CD4-positive, alpha-beta memory T cell (primary cell): ENCODE measurements at places on chromosomes 12 and 14. TPM values are rescaled to one million over a fixed set of nuclear protein-coding genes. Genes with fewer than 3 reads are reported as not detected.

- no peak for DNase-seq
- no peaks in the 10 kb centered on the region for H3K27me3 ChIP-seq
- no peaks in the 10 kb centered on the region for H3K36me3 ChIP-seq
- no peak overlapping the region for H3K4me3 ChIP-seq
- H3K27ac ChIP-seq: no peak overlapping the region
- H3K4me1 ChIP-seq: peaks cover 89% of the 10 kb centered on the region
Observed at GRCh38 chr12:120239776-120240494, 25.6 kb downstream of the PXN start.

- no peak overlapping the region for H3K4me3 ChIP-seq
- H3K27ac ChIP-seq: no peak overlapping the region
- H3K4me1 ChIP-seq: peaks cover 65% of the 10 kb centered on the region
- H3K36me3 ChIP-seq: no peaks in the 10 kb centered on the region
Observed at GRCh38 chr12:68178184-68178583, 18.6 kb upstream of the IFNG start.

DNA sequence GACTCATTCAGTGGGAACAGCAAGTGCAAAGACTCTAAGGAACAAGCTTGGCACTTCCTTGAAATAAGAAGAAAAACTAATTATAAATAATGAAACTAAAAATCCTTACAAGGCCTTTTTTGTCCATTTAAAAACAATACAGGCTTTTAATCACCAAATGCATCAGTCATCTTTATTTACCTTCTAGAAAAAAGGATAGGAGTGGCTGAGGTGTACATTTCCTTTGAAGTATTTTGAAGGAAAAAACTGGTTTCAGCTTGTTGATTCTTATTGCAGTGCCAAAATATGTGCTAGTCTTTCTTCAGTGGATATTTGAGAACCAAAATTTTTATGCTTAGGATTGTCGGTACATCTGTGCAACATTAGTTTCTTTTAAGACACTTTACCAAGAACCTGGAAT lies 29.8 kb downstream of the MED21 start:
- H3K4me1 ChIP-seq: no peaks in the 10 kb centered on the region
- no peaks in the 10 kb centered on the region for H3K36me3 ChIP-seq
- no peak overlapping the region for H3K27ac ChIP-seq
- no peaks in the 10 kb centered on the region for H3K27me3 ChIP-seq
- no peak overlapping the region for H3K4me3 ChIP-seq

DNA sequence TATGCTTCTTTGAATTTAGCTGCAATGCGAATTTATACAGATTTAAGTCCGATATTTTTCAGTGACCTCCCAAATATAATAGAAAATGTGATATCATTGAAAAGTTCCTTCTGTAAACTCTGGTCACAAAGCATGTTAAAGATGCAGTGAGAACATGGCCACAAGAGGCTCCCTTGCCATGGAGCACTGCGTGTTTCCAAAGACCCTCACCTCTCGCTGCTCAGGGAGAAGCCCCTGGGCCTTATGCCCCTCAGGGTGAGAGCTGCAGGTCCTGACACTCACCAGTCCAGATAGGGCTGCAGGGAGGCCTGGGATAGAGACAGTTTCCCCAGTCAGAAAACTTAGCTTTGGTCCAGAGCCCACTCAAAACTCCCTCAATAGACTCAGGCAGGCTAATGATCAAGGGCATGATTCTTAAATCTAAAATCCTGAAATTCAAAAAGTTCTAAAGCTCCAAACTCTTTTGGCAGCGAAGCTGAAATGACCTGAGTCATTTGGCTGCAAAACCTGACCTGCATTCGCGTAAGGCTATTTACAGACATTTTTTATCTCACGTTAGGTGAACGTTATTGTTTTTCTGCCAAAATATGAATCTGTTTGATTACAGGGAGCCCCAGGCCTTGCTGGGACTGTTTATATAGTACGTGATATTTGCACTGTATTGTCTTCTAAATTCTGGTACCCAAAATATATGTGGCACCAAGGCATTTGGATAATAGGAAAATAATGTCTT lies 67.8 kb downstream of the CAPZA3 start:
- no peak overlapping the region for H3K4me3 ChIP-seq
- H3K36me3 ChIP-seq: no peaks in the 10 kb centered on the region
- no peaks in the 10 kb centered on the region for H3K27me3 ChIP-seq
- DNase-seq: no peak

DNA sequence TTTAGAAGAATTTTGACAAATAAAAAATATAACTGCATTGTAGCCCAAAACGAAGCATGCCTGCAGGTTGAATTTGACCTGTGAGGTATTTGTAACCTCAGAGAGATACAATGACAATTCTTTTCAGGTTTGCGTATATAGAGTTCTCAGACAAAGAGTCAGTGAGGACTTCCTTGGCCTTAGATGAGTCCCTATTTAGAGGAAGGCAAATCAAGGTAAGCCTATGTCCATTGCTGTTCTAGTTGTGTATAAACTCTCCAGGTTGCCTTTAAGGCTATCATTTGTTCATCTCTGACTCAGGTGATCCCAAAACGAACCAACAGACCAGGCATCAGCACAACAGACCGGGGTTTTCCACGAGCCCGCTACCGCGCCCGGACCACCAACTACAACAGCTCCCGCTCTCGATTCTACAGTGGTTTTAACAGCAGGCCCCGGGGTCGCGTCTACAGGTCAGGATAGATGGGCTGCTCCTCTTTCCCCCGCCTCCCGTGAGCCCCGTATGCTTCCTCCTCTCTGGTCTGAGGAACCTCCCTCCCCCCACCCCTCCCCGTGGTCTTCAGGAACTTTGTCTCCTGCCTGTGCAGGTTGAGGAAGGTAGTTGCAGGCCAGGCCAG lies 2.7 kb downstream of the PABPN1 start:
- H3K4me1 ChIP-seq: peaks cover 29% of the 10 kb centered on the region
- H3K27me3 ChIP-seq: no peaks in the 10 kb centered on the region
- no peak overlapping the region for H3K4me3 ChIP-seq
- DNase-seq: no peak
- peaks cover 18% of the 10 kb centered on the region for H3K36me3 ChIP-seq
- H3K27ac ChIP-seq: no peak overlapping the region

GRCh38 chr12:105590571-105590970 lies 260.1 kb downstream of the C12orf75 start:
- no peak for DNase-seq
- H3K27ac ChIP-seq: no peak overlapping the region
- no peaks in the 10 kb centered on the region for H3K27me3 ChIP-seq
- no peaks in the 10 kb centered on the region for H3K4me1 ChIP-seq

DNA sequence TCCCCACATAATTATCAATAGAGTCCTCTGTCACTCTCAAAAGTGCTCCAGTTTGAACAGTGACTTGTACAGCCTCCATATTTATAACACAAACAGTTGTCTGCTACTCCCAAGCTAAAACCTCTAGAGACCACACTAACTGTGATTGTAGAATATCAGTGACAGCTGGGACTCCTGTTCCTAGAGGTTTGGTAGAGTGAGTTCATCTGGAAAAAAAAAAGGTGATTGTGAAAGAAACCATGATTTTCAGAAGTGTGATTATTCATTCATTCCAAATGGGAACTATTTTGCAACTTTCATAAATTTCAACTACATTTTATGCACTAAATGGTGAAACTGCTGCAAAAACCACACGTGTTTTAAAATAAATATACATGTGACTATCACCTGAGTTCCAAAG lies 128.0 kb upstream of the PLXNC1 start:
- no peaks in the 10 kb centered on the region for H3K27me3 ChIP-seq
- no peak overlapping the region for H3K27ac ChIP-seq
- no peaks in the 10 kb centered on the region for H3K36me3 ChIP-seq
- no peaks in the 10 kb centered on the region for H3K4me1 ChIP-seq
- DNase-seq: no peak
- H3K4me3 ChIP-seq: no peak overlapping the region

DNA sequence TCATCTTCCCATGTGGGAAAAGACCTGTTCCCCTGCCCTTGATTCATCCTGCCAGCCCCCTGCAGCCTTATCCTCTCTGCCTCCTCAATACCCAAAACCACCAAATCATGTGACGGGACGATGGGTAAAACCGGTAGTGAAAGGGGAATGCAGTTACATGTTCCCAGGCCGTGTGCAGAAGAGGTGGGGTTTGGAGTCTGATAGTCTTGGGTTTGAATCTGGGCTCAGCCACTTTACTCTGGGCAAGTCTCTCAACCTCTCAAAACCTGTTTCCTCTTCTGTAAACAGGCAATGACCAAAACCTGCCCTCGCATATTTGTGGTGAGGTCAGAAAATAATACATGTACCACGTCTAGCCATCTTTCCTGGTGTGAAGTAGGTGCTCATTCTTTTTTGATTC lies 123.0 kb downstream of the PLXNC1 start:
- peaks cover 12% of the 10 kb centered on the region for H3K4me1 ChIP-seq
- H3K27ac ChIP-seq: no peak overlapping the region
- H3K27me3 ChIP-seq: no peaks in the 10 kb centered on the region
- DNase-seq: no peak
- no peaks in the 10 kb centered on the region for H3K36me3 ChIP-seq

DNA sequence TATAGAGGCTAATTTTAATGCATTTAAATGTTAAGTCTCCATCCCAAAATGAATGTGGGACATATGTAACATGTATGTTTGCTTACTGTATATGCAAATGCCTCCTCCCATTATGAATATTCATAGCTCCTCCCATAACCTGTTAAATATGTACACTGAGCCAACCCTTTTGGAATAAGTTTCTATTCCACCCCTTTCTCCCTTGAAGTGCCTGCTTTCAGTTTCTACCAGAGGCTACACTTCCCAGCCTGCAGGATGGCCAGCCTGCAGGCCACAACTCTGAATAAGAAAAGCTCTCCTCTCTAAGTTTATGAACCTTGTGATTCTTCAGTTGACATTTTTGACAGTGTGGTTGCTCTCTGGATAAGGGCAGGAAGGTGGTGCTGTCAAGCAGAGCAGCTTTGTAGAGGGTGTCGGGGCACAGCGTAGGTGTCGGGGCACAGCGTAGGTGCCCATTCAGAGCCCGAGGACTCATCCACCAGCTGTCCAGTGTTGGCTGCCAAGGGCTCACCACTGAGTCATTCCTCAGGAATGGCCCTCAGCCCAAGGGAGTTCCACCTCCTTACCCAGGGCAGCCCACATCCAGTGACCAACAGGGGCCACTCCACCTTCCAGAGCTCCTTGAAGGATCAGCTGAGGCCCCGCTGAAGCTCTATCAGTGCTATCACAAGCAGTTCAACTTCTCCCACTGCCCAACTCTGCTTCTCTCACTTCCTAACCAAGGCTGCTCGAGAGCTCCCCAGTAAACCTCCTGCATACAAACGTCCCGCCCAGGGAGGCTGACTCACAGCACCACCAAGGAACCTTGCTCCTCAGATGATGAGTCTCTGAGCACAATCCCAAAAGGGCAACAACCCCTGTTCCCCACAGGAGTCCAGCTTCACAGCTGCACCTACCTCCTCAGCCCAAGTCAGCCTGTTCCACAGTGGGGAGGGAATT lies 31.4 kb downstream of the VWF start:
- no peaks in the 10 kb centered on the region for H3K36me3 ChIP-seq
- H3K4me1 ChIP-seq: no peaks in the 10 kb centered on the region
- no peak overlapping the region for H3K4me3 ChIP-seq
- no peak for DNase-seq
- no peak overlapping the region for H3K27ac ChIP-seq

- no peaks in the 10 kb centered on the region for H3K27me3 ChIP-seq
- no peak for DNase-seq
- no peaks in the 10 kb centered on the region for H3K36me3 ChIP-seq
- H3K4me3 ChIP-seq: no peak overlapping the region
Observed at GRCh38 chr14:94337274-94337673, 14.1 kb upstream of the SERPINA6 start.

DNA sequence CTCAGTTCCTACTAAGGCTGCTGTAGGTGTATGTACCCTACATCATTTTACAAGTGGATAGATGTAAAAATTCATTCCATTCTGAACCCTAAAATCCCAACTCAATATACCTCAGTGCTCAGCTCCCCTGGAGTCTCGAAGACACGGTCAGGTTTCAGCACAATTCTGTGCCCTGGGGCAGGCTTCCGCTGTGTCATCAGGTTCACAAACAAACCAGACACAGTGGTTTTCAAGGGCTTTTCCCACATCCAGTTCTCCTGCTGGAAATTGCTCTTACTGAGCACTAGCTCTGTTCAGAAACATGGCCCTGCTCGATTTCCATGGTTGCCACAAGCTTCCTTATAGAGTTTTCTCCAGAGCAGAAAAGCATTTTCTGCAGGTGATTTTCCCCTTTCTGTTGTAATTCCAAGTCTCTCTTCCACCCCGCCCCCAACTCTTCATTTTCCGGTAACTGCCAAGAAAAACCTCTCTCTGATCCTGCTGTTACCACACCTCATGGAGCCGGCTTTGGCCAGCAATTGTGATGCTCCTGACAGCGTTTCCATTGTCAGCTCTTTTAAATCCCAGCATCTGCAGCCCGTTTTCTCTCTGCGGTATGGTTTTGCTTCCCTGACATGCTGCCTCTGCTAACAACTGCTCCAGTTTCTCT lies 483.0 kb upstream of the CCDC196 start:
- H3K4me3 ChIP-seq: no peak overlapping the region
- DNase-seq: no peak
- no peaks in the 10 kb centered on the region for H3K36me3 ChIP-seq
- H3K4me1 ChIP-seq: no peaks in the 10 kb centered on the region
- no peak overlapping the region for H3K27ac ChIP-seq

DNA sequence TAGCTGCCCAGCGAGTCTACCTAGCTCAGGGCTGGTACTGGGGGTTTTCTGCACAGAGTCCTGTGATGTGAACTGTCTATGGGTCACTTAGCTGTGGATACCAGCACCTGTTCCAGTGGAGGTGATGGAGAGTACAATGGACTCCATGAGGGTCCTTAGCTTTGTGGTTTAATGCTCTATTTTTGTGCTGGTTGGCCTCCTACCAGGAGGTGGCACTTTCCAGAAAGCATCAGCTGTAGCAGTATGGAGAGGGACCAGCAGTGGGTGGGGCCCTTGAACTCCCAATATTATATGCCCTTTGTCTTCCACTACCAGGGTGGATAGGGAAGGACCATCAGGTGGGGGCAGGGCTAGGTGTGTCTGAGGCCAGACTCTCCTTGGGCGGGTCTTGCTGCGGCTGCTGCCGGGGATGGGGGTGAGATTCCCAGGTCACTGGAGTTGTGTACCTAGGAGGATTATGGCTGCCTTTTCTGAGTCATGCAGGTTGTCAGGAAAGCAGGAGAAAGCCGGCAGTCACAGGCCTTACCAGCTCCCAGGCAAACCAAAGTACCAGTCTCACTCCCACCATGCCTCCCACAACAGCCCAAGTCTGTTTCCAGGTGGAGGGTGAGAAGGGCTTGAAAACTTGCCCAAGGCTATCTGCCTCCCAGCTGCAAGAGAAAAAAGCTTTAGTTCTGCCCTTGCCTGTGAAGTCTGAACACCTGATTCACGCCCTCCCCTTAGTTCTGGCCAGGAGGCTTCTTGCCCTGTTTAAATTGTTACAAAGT lies 163.0 kb upstream of the NUDT4 start:
- no peaks in the 10 kb centered on the region for H3K27me3 ChIP-seq
- no peak overlapping the region for H3K27ac ChIP-seq
- no peak overlapping the region for H3K4me3 ChIP-seq
- H3K36me3 ChIP-seq: no peaks in the 10 kb centered on the region

EFS gene
- not detected for total RNA-seq

RAB3IP gene
- total RNA-seq: 40.3 TPM

DIO3 gene
- total RNA-seq: not detected

TAS2R8 gene
- total RNA-seq: not detected

SINHCAF gene
- total RNA-seq: 98.5 TPM

CLEC1A gene
- not detected for total RNA-seq
